ENCODE measurements at places on chromosomes 12 and 14. TPM values are rescaled to one million over a fixed set of nuclear protein-coding genes. Genes with fewer than 3 reads are reported as not detected.

Gene P2RX2
- total RNA-seq, result not detected

Gene ZNF140
- 8.5 TPM for total RNA-seq

Gene ANKRD33
- total RNA-seq, result 0.12 TPM

Gene IFNG-AS1
- total RNA-seq, result not detected

Gene SDS
- total RNA-seq, result 0.42 TPM

Gene SMIM41
- total RNA-seq, result not detected

Gene EML5
- 0.76 TPM for total RNA-seq

Gene TSPAN8
- not detected for total RNA-seq

Gene FOXN4
- 0.06 TPM for total RNA-seq

Gene SDSL
- total RNA-seq, result 28.4 TPM

Gene KRT1
- not detected for total RNA-seq

Gene MYRFL
- total RNA-seq, result not detected

Gene HSPB8
- 15.1 TPM for total RNA-seq

Gene PZP
- total RNA-seq, result not detected

Gene ACRBP
- 0.16 TPM for total RNA-seq

Gene TAS2R14
- 0.78 TPM for total RNA-seq

Gene RIPK3
- not detected for total RNA-seq

Gene LPAR5
- 0.67 TPM for total RNA-seq

Gene DLGAP5
- 32.0 TPM for total RNA-seq

Gene PPP1R3E
- 4.6 TPM for total RNA-seq

Gene DBX2
- total RNA-seq, result not detected

Gene TMEM106C
- 121 TPM for total RNA-seq

Gene PKP2
- 2.7 TPM for total RNA-seq

Gene TEX22
- total RNA-seq, result 0.19 TPM

Gene PIANP
- 1.2 TPM for total RNA-seq

Gene RIMBP2
- total RNA-seq, result not detected

Gene OR4E2
- not detected for total RNA-seq

Gene MFAP5
- 0.14 TPM for total RNA-seq

Gene HOXC10
- 2.9 TPM for total RNA-seq

Gene IPO4
- 88.2 TPM for total RNA-seq

Gene PLEKHG3
- total RNA-seq, result 50.8 TPM

Gene KRT79
- 0.05 TPM for total RNA-seq

Gene TMPRSS12
- not detected for total RNA-seq

Gene CMKLR1
- total RNA-seq, result not detected

Gene KRT2
- total RNA-seq, result not detected

Gene PAH
- total RNA-seq, result not detected

Gene ASIC1
- 6.6 TPM for total RNA-seq

Gene CLEC2B
- 1.8 TPM for total RNA-seq

Gene TTC8
- total RNA-seq, result 40.8 TPM

Gene RERG
- 0.26 TPM for total RNA-seq

Gene OAS1
- 56.9 TPM for total RNA-seq

Gene HAL
- 0.16 TPM for total RNA-seq

Gene MDGA2
- not detected for total RNA-seq

Gene SSTR1
- total RNA-seq, result not detected

Gene CNTN1
- 60.2 TPM for total RNA-seq

Measured in A549 treated with CORT108297 at 1 μM for 4 hours (cell line).